ENCODE measurements at places on chromosomes 13 and 19. TPM values are rescaled to one million over a fixed set of nuclear protein-coding genes. Genes with fewer than 3 reads are reported as not detected.

DNA sequence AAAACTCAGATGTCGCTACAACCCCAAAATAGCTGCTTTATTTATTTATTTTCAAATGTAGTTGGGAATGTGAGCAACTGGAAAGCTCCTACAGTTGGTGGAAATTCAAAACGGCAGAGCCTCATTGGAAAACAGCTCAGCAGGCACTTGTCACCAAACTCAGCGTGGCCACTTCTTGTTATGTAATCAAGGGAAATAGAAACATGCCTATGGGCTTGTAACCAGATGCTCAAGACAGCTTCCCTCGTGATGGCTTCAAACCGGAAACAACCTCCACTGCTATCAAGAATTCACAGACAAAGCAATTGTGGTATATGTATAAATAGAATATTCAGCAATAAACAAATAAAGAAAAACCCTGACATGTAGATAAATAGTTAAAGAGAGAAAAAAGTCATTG, 627.8 kb upstream of the SLC10A2 start:
- H3K36me3 ChIP-seq = no peaks in the 10 kb centered on the region
- no peaks in the 10 kb centered on the region for H3K27me3 ChIP-seq
- no peak for ATAC-seq
- H3K4me1 ChIP-seq = no peaks in the 10 kb centered on the region
- no peak overlapping the region for H3K4me3 ChIP-seq

The PSG2 gene
- total RNA-seq = 0.15 TPM

The PTH2 gene
- not detected for total RNA-seq

GRCh38 chr13:72530471-72530870, 197.0 kb downstream of the MZT1 start:
- H3K4me1 ChIP-seq = no peaks in the 10 kb centered on the region
- H3K27ac ChIP-seq = no peak overlapping the region
- ATAC-seq = no peak
- no peak overlapping the region for H3K4me3 ChIP-seq

DNA sequence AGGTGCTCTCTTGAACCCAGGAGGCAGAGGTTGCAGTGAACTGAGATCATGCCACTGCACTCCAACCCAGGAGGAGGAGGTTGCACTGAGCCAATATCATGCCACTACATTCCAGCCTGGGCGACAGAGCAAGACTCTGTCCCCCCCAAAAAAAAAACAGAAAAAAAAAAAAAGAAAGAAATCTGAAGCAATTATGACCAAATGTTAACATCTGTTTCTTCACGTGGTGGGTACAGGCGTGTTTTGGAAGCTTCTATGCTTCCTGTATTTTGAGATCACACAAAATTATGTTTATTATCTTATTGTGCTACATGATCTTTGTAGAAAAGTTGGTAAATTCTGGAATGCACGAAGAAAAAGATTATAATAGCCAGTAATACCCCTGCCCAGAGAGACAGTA, 2.7 kb upstream of the ACP5 start:
- no peak for ATAC-seq
- no peak overlapping the region for H3K4me3 ChIP-seq
- no peak overlapping the region for H3K27ac ChIP-seq
- H3K4me1 ChIP-seq = peaks cover 13% of the 10 kb centered on the region
- no peaks in the 10 kb centered on the region for H3K27me3 ChIP-seq

DNA sequence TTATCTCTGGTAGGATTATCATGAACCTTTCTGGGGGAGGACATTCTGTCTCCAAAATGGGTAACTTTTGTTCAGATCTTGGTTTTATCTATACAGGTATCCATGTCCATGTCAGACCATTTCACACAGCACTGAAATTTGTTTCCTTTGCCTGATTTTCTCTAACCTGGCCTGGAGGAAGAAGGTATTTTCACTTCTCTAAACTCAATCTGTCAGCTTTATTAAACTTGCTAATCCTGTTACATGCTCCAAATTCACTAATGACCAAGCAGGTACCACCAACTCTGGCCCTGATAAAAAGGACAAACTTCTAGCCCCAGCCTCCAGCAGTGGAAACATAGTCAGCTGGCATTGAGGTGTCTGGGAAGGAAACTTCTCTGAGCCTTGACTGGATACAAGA, 234.4 kb downstream of the DNAJC15 start:
- H3K27me3 ChIP-seq = peaks cover 18% of the 10 kb centered on the region
- no peak overlapping the region for H3K4me3 ChIP-seq
- H3K4me1 ChIP-seq = no peaks in the 10 kb centered on the region
- H3K36me3 ChIP-seq = no peaks in the 10 kb centered on the region
- ATAC-seq = no peak
- H3K27ac ChIP-seq = no peak overlapping the region

The ADM5 gene
- total RNA-seq = 8.5 TPM

DNA sequence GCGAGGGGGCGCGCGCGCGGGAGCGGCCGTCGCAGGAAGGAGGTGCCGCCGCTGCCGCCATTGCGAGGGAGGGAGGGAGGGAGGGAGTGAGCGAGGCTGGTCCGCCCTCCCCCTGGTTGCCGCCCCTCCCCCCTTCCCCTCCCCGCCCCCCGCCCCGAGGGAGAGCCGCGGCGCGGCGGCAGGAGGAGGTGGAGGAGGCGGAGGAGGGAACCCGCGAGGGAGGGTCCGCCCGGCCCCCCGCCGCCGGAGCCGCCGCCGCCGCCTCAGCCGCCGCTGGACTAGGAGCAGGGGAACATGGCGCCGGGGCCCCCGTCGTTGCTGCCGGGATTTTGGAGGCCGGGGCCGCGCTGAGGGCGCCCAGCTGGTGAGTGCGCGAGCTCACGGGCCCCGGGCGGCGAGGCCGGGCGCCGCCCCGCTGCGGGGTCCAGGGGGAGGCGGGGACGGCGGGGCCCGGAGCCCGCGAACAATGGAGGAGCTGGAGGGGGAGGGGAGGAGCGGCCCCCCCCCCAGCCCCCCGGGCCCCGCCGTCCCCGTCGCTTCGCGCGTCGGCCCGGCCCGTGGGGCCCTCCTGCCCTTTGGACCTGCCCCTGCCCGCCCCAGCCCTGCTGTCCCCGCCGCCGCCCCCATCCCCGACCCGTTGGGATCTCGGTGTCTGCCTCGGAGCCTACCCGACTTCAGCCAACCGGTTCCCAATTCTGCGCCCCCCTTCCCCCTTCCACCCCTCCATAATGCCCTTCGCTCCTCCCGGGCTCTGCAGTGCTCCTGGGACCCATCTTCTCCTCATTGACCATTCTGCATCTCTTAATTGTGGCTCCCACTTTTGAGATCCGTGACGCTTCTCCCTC, at the start of gene ARHGAP35:
ARHGAP35 (plus strand) TSS at position 152 of the 845 bp plus-strand sequence. CDS start 57,679 bp downstream, outside the sequence.
- H3K36me3 ChIP-seq = peaks cover 9% of the 10 kb centered on the region
- H3K4me3 ChIP-seq = peak within 1 kb of the TSS; percentile 76
- ATAC-seq = peak; percentile 53

GRCh38 chr13:80900561-80900960, 559.6 kb upstream of the SPRY2 start:
- H3K4me3 ChIP-seq = no peak overlapping the region
- no peaks in the 10 kb centered on the region for H3K4me1 ChIP-seq

GRCh38 chr13:59404331-59404730, 759.4 kb downstream of the DIAPH3 start:
- no peak overlapping the region for H3K27ac ChIP-seq
- H3K36me3 ChIP-seq = no peaks in the 10 kb centered on the region
- peaks cover 10% of the 10 kb centered on the region for H3K27me3 ChIP-seq

GRCh38 chr19:20388706-20389225, 176.8 kb downstream of the ZNF737 start:
- ATAC-seq = no peak
- no peaks in the 10 kb centered on the region for H3K27me3 ChIP-seq
- no peaks in the 10 kb centered on the region for H3K36me3 ChIP-seq
- H3K27ac ChIP-seq = no peak overlapping the region

DNA sequence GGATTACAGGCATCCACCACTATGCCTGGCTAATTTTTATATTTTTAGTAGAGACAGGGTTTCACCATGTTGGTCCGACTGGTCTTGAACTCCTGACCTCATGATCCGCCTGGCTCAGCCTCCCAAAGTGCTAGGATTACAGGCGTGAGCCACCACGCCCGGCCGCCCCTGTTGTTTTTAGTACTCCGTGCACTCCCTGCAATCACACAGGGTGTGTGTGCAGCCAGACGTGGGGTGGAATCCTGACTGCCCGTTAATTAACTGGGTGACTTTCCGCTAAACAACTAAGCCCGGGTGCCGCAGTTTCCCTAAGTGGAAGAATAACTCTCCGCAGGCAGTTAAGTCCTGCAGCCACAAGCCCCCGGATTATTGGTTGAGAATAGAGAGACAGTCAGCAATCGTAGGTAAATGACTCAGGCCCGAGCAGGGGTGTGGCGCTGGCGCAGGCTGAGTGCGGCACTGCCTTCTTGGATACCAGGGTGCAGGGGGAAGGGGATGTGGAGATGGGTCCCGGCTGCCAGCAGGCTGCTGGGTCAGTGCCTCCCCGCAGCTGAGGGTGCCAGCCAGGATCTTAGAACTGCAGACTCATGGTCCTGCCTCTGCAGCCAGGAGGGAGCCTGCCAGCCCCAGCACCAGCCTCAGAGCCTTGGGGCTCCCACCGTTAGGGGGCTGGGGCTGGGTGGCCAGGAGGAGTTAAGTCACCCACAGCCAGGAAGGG, 6.1 kb upstream of the FXYD3 start:
- H3K4me3 ChIP-seq = no peak overlapping the region
- H3K36me3 ChIP-seq = no peaks in the 10 kb centered on the region
- H3K27ac ChIP-seq = no peak overlapping the region
- ATAC-seq = no peak
- H3K4me1 ChIP-seq = peaks cover 2% of the 10 kb centered on the region
- no peaks in the 10 kb centered on the region for H3K27me3 ChIP-seq

The CYP4F2 gene
- not detected for total RNA-seq

The FGF14 gene
- total RNA-seq = not detected

GRCh38 chr19:4984438-4984990, 15.6 kb downstream of the KDM4B start:
- H3K4me3 ChIP-seq = no peak overlapping the region
- H3K27ac ChIP-seq = no peak overlapping the region
- H3K36me3 ChIP-seq = peaks cover 5% of the 10 kb centered on the region
- no peaks in the 10 kb centered on the region for H3K4me1 ChIP-seq
- no peaks in the 10 kb centered on the region for H3K27me3 ChIP-seq
- no peak for ATAC-seq

- H3K27ac ChIP-seq = peak overlapping the region; percentile 75
- H3K4me3 ChIP-seq = peak overlapping the region; percentile 50
- peaks cover 15% of the 10 kb centered on the region for H3K4me1 ChIP-seq
- H3K36me3 ChIP-seq = peaks cover 50% of the 10 kb centered on the region
- no peaks in the 10 kb centered on the region for H3K27me3 ChIP-seq
These were observed 6.4 kb downstream of the ANGPTL6 start for GRCh38 chr19:10095948-10096614.

Data from activated T-helper 17 cell treated with anti-CD3 and anti-CD28 coated beads, Interleukin-2, amount 50 U/mL, for 72 hours (primary cell).